Stimulated activated CD8-positive, alpha-beta memory T cell treated with anti-CD3 and anti-CD28 coated beads, Interleukin-4, amount 100 ng/mL, for 1 hour (primary cell): ENCODE measurements at places on chromosomes 11 and 22.

DNA sequence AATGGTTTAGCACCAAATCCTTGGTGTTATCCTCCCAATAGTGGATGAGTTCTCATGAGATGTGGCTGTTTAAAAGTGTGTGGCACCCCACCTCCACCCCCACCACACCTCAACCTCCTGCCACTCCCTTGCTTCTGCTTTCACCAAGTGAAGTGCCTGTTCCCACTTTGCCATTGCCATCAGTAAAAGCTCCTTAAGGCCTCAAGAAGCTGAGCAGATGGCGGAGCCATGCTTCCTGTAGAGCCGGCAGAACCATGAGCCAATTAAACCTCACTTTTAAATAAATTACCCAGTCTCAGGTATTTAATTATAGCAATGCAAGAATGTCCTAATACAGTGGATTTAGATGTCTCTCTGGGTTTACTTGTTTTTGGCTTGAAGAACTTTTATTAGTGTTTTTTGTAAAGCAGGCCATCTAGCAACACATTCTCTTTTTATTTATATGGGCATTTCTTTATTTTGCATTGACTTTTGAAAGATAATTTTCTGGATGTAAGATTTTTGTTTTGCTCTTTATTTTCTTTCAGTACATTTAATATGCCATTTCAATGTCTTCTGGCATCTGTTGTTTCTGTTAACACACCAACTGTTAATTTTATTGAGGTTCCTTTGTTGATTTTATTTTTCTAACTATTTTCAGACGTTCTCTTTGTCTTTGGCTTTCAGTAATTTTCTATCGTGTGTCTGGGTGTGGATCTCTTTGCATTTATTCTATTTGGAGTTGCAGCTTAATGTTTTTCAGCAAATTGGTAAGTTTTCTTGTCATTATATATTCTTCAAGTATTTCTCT, 724.5 kb upstream of the CNTN5 start:
- no peak for DNase-seq

DNA sequence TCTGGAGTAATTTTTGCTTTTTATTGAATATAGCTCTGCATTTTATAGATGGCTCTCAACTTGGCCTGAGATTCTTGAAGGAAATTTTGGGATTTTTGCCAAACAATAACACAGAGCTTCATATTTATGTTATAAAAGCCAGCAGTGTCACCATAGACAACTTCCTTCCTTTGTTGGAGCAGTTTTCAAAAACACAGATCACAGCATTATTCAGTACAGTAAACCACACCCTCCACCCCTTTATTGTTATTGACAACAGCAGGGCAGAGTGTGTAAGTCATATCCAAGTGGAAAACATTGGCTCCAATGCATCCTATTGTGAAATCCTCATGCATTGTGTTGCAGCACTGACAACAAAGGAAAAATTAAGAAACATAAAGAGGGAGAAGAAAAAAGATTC, 62.6 kb upstream of the PRSS23 start:
- DNase-seq: no peak

- no peak for DNase-seq
These were observed 23.6 kb upstream of the TMEM135 start for GRCh38 chr11:87013912-87014825.

- DNase-seq: no peak
These were observed 36.1 kb downstream of the TTC12 start for GRCh38 chr11:113350336-113351067.

DNA sequence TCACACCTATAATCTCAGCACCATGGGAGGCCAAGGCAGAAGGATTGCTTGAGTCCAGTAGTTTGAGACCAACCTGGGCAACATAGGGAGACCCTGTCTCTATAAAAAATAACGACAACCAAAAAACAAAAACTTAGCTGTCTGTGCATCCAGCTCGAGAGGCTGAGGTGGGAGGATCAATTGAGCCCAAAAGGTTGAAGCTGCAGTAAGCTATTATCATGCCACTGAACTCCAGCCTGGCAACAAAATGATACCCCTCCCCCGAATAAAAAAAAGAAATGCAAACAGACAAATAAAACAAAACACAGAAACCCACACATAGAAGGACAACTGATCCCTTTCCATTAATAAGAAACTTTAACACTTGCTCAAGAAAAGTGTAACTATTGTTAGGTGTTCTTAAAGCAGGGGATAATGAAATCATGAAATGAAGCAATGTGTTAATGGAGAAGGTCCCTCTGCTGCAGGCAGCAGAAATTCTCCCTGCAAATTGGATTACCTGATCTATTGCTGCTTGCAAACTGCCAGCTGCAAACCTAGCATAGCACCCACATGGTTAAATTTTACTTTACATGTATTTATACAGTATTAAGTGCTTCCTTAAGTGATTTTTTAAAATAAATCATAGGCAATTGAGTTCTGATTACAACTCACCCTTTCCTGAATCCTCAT, 226.3 kb downstream of the SBF2 start:
- no peak for DNase-seq

DNA sequence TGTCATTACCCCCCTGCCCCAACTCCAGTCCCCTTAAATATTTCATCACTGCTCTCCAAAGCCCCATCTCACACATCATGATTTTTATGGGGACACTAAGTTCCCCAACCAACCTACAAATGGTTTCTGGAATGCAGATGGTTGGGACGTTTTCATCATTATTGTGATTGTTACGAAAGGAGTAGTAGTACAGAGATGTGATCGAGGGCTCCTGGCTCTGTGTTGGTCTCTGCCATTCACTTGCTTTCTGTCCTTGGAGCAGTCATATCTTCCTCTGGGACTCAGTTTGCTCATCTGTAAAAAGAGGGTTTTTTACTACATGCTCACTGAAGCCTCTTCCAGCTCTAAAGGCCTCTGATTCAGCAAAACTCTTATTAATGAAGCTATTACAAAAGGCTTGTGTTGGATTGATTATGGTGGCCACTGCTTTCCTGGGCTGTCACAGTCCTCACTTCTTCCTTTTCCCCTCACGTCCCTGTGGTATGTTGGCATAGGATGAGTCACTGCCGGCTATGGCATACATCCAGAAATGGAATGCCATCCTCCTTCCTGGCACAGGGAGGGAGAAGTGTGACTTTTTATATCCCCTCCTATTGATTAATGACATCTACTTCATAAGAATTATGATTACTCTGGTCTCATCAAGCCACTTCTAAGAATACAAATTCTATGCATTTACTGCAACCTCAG, 593.7 kb downstream of the METTL15 start:
- DNase-seq: no peak

DNA sequence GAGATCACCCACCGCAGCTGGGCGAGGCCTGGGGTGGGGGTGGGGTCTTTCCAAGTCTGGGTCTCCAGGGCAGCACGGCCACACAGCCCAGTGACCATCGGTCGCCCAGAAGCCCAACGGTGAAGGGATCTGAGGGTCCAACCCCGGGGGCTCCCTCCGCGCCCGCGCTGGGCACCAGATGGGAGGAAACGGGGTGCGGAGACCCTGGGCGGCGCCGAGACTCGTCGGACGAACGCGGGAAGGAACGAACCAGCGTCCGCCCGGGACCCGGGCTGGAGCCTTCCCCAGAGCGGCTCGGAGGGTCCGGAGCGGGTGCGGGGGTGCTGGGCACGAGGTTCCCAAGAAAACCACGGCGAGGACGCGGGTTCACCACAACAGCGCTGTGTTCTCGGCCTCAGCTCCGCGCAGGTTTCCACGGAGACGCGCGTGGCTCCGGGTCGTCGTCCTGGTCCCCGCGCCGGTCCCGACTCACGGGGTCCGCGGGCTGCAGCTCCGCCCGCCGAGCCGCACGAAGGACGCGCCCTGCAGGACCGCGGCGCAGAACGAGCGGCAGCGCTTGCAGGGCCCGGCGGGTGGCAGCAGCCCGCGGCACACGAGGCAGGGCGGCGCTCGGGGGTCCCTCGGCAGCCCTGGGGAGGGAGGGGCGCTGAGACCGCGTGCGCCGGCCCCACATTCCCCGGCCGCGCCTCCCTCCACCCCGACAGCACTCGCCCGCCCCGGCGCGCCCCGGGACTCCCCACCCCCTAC, 2.3 kb upstream of the IL17REL start:
- no peak for DNase-seq

- no peak for DNase-seq
These were observed 94.2 kb upstream of the TBCEL start for GRCh38 chr11:120929664-120930154.

DNA sequence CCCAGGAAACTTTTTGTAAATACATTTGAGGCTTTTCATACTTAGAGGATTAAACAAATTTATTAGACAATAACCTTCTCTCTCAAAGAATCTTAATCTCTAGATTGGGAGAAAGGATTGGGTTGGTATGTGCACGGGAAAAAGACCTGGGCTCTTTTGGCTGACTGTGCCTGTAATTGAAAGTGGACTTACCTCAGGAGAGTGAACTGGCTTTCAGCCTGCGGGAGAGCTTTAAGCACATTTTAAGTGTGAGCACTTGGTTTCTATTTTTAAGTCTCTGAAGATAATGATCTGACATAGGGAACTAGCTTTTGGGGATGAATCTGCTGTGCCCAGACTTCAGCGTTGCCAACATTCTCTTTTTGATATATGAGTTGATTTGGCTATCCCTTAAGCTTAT, 35.8 kb downstream of the UVRAG start:
- no peak for DNase-seq

- peak; percentile 46 for DNase-seq
These were observed at the start of the genes C11orf21 and TSPAN32 for GRCh38 chr11:2301631-2302305. Gene C11orf21 (minus strand): TSS chr11:2301918. CDS start chr11:2301808, 110 bp downstream. Gene TSPAN32 (plus strand): TSS chr11:2302013. CDS start chr11:2302150, 137 bp downstream.

DNA sequence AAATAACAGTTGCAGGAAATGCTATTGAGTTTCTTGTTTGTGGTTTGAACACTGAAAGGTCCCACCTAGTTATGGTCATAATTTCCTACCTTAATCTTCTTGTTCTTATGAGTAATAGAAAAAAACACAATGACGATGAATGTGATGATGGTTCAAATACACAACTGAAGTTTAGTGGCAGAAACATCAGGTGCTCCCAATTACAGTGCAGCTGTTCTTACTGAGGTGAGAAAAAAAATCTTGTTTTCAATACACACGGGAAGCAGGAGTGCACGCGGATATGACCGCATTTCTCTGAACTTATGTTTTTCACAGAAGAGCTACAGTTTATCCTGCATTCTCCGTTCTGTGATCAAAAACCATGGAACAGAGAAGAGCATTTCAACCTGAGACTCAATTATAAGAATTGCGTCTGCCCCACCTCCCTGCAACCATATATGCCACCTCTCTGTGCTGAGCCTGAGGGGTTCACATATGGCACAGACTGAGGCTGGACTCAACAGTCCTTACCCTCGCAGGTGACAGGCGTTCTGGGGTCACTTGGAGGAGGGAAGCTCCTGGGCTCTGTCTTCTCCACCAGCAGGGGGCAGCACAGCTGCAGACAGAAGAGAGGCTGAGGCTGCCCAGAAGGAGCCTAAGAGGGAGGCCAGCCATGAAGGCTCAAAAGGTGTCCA, 99.7 kb upstream of the IGLL5 start:
- DNase-seq: peak; percentile 29

GRCh38 chr11:106969644-106970355, 48.5 kb downstream of the GUCY1A2 start:
- no peak for DNase-seq

GRCh38 chr11:129224538-129224937, 32.4 kb upstream of the ARHGAP32 start:
- no peak for DNase-seq
